ENCODE measurements at places on chromosomes 4 and X.

- no peak overlapping the region for H3K27ac ChIP-seq
- no peaks in the 10 kb centered on the region for H3K4me1 ChIP-seq
- no peaks in the 10 kb centered on the region for H3K36me3 ChIP-seq
- H3K4me3 ChIP-seq: no peak overlapping the region
- H3K27me3 ChIP-seq: no peaks in the 10 kb centered on the region
Observed at GRCh38 chr4:71830497-71831190, 46.8 kb upstream of the GC start.

DNA sequence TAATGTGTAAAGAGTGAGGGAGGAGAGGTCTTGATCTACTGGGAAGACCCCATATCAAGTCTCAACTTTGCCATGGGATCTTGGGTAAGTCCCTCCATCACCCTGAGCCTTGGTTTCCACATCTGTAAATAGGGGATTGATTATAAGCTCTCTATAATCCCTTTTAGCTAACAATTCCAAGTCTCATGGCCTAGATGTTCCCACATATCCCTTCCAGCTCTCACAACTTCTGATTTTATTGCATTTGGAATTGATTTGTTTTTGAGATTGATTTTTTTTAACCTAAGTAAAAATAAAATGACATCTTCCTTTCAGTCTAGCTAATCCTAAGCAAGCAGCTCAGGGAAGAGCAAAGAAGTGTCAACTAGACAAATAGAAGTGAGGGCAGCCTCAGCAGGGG is 29.8 kb downstream of the SMIM20 start:
- H3K4me3 ChIP-seq: no peak overlapping the region
- DNase-seq: no peak
- H3K4me1 ChIP-seq: no peaks in the 10 kb centered on the region
- no peaks in the 10 kb centered on the region for H3K27me3 ChIP-seq

DNA sequence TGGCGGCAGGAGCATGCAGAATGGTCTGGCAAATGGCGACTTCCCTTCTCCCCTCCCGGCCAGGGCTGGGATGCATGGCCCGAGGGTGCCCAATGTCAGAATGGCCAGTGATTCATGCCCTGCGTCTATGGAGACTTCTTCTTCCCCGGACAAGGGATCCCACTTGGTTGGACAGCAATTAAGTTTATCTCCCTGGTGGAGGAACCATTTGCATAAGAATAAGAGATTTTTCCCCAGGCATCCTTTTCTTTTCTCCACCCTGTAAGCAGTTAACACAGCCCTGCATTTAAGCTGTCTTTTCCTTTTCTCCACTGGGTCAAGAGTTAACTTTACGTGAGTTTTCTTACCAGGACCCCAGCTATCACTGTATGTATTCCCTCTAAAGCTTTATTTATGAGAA is 856.6 kb downstream of the GLUD2 start:
- H3K4me3 ChIP-seq: no peak overlapping the region
- no peak overlapping the region for H3K27ac ChIP-seq
- no peak for DNase-seq
- H3K27me3 ChIP-seq: no peaks in the 10 kb centered on the region
- H3K4me1 ChIP-seq: no peaks in the 10 kb centered on the region

- no peaks in the 10 kb centered on the region for H3K4me1 ChIP-seq
- H3K4me3 ChIP-seq: no peak overlapping the region
- no peak for DNase-seq
- H3K27me3 ChIP-seq: no peaks in the 10 kb centered on the region
Observed at GRCh38 chrX:39975101-39975925, 122.4 kb downstream of the BCOR start.

DNA sequence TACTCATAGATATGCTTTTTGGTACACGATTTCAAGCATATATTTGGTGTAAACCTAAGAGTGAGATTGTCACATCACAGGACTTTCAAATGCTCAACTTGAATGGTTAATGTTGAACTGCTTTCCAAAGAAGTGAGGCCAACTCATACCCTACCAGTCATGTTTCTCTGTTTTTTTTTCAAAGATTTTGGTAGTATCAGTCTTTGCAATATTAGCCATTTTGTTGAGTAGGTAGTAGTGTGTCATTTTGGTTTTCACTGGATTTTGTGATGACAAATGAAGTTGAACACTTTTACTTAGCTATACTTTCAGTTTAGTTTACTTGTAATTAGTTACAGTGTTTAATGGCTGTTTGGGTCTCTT is 12.5 kb upstream of the HS3ST1 start:
- no peaks in the 10 kb centered on the region for H3K36me3 ChIP-seq
- no peak overlapping the region for H3K27ac ChIP-seq
- no peaks in the 10 kb centered on the region for H3K4me1 ChIP-seq
- no peaks in the 10 kb centered on the region for H3K27me3 ChIP-seq

GRCh38 chr4:22720091-22720490 is 27.4 kb downstream of the GBA3 start:
- no peaks in the 10 kb centered on the region for H3K4me1 ChIP-seq
- H3K27me3 ChIP-seq: no peaks in the 10 kb centered on the region
- no peak overlapping the region for H3K4me3 ChIP-seq
- H3K36me3 ChIP-seq: no peaks in the 10 kb centered on the region
- DNase-seq: no peak

- no peaks in the 10 kb centered on the region for H3K36me3 ChIP-seq
- H3K4me3 ChIP-seq: peak within 1 kb of the TSS; percentile 71
- DNase-seq: peak; percentile 88
- peaks cover 2% of the 10 kb centered on the region for H3K27me3 ChIP-seq
- no peaks in the 10 kb centered on the region for H3K4me1 ChIP-seq
- H3K27ac ChIP-seq: no peak within 1 kb of the TSS
Observed at GRCh38 chr4:90127223-90127705, at the start of gene CCSER1. Gene CCSER1 (plus strand): TSS chr4:90127394.

- no peak overlapping the region for H3K4me3 ChIP-seq
- H3K27ac ChIP-seq: no peak overlapping the region
- peaks cover 3% of the 10 kb centered on the region for H3K36me3 ChIP-seq
- DNase-seq: no peak
Observed at GRCh38 chr4:24862073-24862751, 50.6 kb downstream of the CCDC149 start.

DNA sequence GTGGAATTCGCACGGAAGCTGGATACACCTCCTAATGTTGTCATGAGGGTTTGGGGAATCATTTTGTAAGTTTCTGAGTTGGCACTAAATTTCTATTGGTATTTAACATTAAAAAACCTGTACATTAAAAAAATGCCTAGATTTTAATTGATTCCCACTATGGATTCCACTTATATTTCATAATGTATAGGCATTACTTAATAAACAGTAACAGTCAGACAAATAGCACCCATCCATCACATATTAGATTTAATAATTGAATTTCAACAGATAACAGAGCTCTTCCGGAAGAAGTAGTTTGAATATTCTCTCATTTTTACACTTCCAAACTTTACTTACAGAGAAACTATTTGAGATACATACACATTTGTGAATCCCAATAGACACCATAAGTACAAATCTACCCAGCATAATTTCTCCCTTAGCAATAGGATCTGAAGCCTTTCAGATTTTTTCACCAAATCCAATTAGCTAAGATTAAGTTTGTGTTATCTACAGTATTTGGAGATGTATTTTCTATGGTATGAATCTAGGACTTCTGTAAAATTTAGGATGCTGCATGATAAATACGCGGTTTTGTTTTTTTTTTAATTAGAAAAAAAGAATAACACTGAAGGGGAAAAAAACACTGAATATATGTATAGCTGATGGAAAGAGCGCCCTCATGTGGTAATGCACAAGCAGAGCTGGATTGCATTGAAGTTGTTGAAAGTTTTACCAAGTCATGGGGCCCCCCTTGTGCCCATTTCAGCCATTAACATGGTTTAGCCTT is 12.2 kb upstream of the ODAM start:
- no peaks in the 10 kb centered on the region for H3K36me3 ChIP-seq
- H3K4me3 ChIP-seq: no peak overlapping the region
- no peaks in the 10 kb centered on the region for H3K27me3 ChIP-seq
- no peak for DNase-seq
- H3K27ac ChIP-seq: no peak overlapping the region
- H3K4me1 ChIP-seq: no peaks in the 10 kb centered on the region

DNA sequence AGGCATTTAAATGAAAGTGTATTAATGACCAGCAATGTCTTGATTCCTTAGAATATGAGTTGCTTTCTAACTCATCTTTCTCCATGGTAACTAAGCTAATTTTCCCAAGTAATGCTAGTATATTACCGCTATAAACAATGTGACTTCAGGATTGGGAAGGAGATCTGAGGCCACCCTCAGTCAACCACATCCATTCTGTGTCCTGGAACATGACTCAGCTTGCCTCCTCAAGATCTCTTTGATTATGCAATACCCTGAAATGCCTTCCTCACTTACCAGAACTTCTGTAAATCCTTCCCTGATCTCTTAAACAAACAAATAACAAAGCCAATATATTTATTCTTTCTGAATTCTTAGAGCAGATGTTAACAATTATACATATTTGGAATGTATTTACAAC is 1495.5 kb downstream of the PCDH18 start:
- no peak overlapping the region for H3K27ac ChIP-seq
- H3K36me3 ChIP-seq: no peaks in the 10 kb centered on the region
- no peaks in the 10 kb centered on the region for H3K27me3 ChIP-seq

- peaks cover 1% of the 10 kb centered on the region for H3K27me3 ChIP-seq
- no peak overlapping the region for H3K4me3 ChIP-seq
- H3K27ac ChIP-seq: no peak overlapping the region
- DNase-seq: no peak
- no peaks in the 10 kb centered on the region for H3K4me1 ChIP-seq
- H3K36me3 ChIP-seq: no peaks in the 10 kb centered on the region
Observed at GRCh38 chr4:10299601-10300000, 157.6 kb downstream of the ZNF518B start.

DNA sequence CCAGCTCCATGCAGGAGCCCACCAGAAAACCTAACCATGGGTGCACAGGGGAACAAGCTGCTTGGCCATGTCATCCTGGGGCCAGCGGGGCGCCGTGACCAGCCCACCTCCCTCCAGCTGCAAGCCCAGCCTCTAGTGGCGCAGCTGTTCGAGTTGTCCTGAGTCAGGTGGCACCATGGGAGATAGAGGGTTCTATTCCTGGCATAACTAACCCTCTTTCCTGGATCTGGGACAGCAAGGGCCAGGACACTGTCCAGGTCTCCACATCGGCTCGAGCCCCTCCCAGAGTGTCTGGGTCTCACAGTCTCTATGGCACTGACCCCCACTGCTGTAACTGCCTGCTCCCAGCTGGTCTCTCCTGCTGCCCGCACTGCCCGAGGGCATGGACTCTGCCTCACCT is 16.7 kb downstream of the ABLIM2 start:
- no peak for DNase-seq
- H3K4me1 ChIP-seq: no peaks in the 10 kb centered on the region
- no peak overlapping the region for H3K4me3 ChIP-seq
- H3K27ac ChIP-seq: no peak overlapping the region
- H3K36me3 ChIP-seq: no peaks in the 10 kb centered on the region
- no peaks in the 10 kb centered on the region for H3K27me3 ChIP-seq

GRCh38 chrX:55813150-55813549 is 95.6 kb downstream of the RRAGB start:
- no peak overlapping the region for H3K27ac ChIP-seq
- no peak overlapping the region for H3K4me3 ChIP-seq
- no peaks in the 10 kb centered on the region for H3K36me3 ChIP-seq
- DNase-seq: no peak
- no peaks in the 10 kb centered on the region for H3K4me1 ChIP-seq
- no peaks in the 10 kb centered on the region for H3K27me3 ChIP-seq

DNA sequence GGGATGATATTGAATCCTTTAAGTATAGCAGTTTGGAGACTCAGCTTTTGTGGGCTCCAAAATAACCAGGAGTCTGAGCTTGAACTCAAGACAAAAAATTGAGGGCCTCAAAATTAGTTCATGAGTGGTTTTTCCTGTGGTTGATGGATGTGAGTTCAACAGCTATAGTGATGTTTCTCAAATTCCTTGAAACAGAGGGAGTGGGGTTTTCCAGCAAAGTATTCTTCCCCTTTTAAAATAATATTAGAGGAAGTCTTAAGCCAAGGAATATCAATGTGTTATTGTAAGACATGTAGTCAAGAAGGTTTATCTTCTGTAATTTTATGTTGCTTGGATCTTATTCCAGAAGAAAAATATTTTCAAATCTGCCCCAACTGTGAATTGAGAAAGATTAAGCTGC is 10.6 kb downstream of the OTC start:
- H3K4me3 ChIP-seq: no peak overlapping the region
- H3K4me1 ChIP-seq: no peaks in the 10 kb centered on the region
- no peak for DNase-seq
- H3K27ac ChIP-seq: no peak overlapping the region

All from aorta (tissue), 5 donors.